ENCODE measurements at places on chromosomes 12 and 14.

GRCh38 chr14:55142466-55142865 lies 13.4 kb downstream of the LGALS3 start:
- no peak for DNase-seq

DNA sequence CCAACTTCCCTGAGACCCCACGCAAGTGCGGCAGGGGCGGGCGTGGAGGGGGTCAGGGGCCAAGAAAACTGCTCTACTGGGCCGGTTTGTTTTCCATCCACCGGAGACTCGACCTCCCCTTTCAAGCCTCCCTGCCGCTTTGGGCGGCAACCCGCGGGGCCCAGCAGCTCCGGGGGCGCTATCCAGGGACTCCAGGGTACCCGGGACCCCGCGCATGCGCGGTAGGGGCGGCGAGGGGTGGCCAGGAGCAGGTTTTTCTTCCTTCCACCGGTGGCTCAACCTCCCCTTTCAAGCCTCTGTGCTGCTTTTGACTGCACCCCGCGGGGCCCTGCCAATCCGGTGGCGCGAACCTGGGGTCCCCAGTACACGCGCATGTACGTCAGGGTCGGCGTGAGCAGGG lies 323.5 kb downstream of the ALG10 start:
- DNase-seq = no peak

GRCh38 chr14:89681086-89682018 lies 264.3 kb upstream of the FOXN3 start:
- DNase-seq = no peak

DNA sequence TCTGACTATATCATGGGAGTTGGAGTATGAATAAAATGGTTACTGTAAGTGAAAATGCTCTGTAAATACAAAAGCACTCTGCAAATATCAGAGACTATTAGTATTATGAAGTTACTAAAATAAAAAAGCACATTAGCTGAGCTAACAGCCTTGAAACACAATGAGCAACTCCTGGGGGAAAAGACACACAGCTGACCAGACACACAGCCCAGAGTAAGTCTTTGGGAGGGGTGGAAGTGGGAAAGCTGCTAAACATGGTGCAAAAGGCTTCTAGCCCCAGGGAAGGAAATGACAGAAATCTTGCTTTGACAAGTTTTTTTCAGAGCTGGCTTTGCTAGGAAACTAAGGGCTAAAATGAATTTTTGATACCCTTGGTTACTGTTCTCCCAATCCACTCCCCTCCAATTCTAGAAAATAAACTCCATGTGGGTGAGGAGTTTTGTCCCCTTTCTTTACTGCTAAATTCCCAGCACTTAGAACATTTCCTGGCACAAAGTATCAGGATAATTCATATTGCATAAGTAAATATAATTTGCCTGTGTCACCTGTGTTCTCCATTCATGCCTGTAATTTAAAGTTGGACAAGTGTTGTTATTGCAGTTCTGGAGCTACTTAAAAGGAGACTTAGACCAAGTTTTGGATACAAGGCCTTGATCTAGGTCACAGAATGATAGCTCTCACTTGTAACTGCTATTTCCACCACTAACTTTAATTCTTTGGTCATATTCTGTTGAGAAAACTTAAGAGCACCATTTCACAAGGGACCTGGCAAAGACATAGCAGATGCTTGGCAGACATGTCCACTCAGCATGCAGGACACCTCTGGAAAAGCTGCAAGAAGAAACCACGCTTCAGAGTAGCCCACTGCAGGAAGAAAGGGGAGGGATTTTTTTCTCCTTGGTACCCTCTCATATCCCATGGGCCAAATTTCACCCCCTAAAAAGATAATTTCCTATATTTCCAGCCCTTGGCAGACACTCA lies 19.0 kb upstream of the RAB3IP start:
- peak; percentile 19 for DNase-seq

DNA sequence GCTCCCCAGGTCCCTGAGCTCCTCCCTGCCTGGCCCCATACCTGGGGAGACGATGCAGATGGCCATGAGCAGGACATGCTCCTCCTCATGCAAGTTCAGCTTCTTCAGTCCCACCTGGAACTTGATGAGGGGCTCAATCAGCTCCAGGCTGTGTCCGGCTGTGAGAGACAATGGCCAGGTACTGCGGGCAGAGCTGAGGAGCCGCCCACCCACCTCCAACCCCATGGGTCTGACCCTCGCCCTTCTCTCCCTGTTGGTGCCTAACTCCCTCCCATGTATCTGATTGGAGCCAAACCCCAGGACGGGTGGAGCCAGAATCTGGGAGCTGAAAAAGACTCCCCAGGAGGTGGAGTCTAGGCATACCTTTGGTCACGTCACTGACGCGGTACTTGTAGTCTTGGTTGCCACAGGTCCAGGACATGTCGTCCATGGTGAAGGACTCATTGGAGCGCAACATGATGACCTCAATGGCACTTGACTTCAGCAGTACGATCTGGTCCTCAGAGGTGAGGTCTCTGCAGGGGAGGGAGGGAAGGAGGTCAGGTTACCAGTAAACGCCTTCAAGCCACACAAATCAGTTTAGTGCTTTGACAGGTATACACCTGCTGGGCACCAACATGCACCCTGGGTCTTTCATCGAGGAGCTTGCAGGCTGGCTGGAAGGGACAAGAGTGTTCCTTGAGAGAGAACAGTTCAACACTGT lies 26.7 kb upstream of the HDAC7 start:
- DNase-seq = no peak

- DNase-seq = no peak
Measured at GRCh38 chr14:100816950-100817901, 8.7 kb upstream of the MEG3 start.

GRCh38 chr12:131122631-131123030 lies 168.9 kb downstream of the ADGRD1 start:
- DNase-seq = no peak

Data from cardiac fibroblast (primary cell).